ENCODE measurements at places on chromosomes 6 and 20.

GRCh38 chr20:7503501-7503900, 436.8 kb downstream of the HAO1 start:
- no peak for DNase-seq

- DNase-seq = no peak
Measured at GRCh38 chr20:5908981-5909380, 41.4 kb downstream of the TRMT6 start.

DNA sequence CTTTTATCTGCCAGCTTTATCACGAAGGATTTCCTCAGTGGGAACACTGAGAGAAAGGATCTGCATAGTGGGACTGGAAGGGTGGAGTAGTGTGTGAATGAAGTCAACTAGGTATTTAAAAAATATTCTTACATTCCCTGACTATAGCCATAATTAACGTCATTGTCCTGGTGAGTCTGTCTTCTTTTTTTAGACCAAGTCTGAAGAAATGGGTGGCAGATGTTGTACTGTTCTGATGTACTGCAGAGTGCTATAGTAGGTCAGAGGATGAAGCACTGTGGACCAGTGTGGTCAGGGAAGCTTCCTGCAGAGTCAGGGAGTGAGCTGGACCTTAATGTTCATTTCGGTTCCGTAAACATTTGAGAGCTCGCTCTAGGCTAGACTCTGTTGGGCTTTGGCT, 11.9 kb downstream of the TULP4 start:
- DNase-seq = no peak

DNA sequence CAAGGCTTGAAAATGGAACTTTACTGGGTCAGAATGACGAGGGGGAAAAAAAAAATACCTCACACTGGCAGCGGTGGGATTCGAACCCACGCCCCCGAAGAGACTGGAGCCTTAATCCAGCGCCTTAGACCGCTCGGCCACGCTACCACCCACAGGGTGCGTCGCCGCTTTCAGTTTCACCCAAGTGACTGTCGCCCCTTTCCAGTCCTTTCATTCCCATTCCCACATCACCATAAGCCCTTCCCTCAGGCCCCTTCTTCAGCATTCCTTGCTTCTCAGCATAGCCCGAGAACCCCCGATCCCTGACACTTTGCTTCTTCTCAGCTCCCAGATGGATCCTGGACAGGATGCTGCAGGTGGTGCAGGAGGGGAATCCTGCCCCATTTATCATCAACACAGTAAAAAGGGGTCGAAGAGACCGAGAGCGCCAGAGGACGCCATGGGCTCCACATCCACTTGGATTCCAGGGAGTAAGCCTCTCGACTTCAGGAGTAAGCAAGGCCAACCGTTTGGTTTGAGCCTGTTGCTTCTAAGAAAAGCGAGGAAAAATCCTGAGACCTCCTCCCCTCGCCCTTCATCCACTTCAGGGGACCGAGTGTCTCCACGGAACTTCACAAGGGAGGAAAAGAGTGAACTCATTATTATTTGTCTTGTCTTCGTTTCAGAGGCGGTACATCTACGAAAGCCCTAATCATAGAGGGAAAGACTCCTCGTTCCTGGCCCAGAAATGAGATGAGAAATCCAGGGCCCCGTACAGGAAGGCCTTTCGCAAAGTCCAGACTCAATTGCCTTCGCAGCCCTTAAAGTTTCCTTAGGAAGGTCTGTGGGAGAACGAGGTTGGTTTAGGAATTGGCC, 20.0 kb upstream of the TRIM27 start:
- peak; percentile 80 for DNase-seq

DNA sequence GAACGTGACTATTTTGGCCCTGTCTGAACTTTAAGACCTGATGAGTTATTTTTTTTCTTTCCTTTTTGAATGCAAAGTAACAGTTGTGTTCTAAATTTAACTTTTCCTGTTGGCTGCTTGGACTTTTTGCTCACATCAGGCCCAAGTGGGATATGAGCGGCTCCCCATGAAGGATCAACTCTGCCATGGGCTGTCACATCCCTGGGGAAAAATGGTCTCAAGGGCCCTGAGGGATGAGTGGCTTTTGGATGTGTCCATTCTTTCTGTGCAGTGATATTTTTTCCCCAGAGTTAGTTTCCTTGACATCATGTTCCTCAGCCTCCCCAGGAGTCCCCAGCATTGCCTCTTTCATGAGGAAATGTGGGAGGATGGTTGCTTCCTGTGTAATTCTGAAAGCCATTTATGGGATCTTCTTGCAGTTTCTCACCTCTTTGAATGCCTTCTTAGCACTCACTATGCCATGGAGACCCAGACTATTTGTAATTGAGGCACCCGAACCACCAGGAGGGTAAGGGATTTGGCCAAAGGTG, 92.5 kb downstream of the SLC24A3 start:
- no peak for DNase-seq

All from nephron progenitor cell (in vitro differentiated cells).